ENCODE measurements at places on chromosomes 13 and 19.

DNA sequence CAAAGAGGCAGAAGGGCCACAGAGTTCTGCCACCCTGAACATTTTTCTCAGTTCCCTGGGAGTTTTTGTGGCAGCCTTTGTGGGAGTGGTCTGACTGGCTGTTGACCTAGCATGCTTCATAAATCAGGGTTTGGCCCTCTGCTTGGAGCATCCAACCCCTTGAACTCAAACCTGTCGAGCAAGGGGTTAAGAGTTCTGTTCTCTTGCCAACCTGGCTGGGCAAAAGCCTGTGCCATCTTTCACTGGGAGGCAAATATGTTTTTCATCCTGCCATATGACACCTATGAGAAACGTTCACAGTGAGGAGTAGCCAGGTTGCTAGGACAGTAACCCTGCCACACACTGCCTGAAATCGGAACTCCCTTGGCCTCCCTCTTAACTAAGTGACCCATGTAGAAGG, 7.7 kb upstream of the TEX26 start:
- DNase-seq = no peak

DNA sequence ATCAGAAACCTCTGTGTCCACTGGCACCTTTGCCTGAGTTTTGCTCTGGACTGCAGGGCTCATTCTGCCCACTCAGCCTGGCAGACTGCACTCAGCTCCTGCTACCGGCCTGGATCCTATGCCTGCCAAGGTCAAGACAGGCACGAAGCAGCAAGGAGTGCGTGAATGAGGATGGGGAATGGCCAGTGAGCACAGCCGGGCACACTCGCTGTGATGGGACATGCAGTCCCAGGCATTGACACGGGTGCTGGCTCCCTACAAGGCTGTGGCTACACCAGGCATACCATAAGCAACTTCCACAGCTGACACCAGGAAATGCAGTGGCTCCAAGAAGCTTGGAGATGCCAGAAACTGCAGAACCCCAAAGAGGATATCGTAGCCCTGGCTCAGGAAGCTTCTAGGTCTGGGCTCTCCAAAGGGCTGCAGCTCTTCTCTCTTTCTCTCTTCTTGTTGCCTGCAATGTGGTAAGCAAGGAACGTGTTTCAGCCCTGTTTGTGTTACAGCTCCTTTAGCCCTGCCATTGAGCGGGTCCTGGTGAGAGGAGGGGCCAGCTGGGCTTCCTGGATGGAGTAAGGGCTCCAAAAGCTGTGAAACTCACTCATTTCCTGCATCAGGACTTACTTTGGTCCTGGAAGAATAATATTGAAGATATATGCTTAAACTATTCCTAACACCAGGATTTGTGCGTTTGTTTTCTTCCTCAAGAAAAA, 832.6 kb upstream of the SLITRK5 start:
- no peak for DNase-seq

DNA sequence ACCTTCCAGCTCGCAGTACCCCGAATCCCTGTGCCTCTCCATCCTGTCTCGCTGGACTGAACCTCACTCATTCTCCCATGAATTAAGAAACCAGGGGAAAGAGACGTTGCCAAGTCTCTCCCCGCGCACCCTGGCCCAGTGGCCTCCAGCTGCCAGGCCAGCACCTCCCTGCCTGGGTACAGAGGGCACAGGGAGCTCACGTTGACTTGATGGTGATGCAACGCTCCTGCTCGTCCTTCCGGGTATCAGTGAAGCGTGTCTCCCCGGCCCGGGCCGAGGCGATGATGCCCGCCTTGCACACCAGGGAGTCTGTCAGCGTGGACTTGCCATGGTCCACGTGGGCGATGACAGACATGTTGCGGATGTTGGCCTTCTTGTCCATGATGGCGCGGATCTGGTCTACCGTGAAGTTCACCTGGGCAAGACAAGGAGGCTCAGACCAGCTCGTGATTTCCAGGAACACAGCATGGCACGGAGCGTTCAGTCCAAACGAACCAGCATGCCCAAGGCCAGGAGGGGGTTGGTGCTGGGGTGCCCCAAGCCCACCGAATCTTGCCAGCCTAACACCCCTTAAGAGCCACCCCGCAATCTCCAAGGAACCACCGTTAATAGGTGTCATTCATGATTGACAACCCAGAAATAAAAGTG, 1.2 kb downstream of the EEF2 start:
- no peak for DNase-seq

DNA sequence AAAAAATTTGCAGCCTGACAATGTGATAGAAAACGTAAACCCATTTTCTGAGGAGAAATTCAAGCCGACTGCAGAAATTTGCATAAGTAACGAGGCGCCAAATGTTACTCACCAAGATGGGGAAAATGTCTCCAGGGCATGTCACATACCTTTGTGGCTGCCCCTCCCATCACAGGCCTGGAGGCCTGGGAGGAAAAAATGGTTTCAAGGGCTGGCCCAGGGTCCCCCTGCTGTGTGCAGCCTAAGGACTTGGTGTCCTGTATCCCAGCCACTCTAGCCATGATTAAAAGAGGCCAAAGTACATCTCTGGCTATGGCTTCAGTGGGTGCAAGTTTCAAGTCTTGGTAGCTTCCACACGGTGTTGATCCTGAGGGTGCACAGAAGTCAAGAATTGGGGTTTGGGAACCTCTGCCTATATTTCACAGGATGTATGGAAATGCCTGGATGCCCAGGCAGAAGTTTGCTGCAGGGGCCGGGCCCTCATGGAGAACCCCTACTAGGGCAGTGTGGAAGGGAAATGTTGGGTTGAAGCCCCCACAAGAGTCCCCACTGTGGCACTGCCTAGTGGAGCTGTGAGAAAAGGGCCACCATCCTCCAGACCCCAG, 1842.3 kb downstream of the PCDH9 start:
- no peak for DNase-seq

GRCh38 chr19:5345895-5346386, 5.3 kb upstream of the PTPRS start:
- no peak for DNase-seq

- peak; percentile 77 for DNase-seq
These were observed at the start of gene KASH5 for GRCh38 chr19:49387936-49388372. KASH5 (plus strand) TSS chr19:49388249; CDS start chr19:49390884, 2,635 bp downstream.

DNA sequence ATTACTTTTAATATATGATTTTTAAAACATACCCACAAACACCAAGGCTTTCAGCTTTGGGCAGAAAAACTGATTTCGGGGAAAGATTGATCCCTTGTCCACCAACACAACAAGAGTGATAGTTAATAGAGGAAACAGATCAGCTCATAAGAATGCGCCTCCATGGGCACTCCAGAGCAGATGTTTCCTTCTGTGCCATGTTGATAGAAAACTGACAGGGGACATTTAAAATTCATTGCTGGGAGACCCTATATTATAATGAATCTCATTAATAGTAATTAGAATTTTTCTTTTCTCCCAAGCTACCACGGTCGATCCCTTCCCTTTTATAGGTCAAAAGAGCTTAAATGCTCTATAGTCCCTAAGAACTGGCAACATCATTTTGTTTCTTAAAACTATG, 431.2 kb downstream of the IRS2 start:
- no peak for DNase-seq

DNA sequence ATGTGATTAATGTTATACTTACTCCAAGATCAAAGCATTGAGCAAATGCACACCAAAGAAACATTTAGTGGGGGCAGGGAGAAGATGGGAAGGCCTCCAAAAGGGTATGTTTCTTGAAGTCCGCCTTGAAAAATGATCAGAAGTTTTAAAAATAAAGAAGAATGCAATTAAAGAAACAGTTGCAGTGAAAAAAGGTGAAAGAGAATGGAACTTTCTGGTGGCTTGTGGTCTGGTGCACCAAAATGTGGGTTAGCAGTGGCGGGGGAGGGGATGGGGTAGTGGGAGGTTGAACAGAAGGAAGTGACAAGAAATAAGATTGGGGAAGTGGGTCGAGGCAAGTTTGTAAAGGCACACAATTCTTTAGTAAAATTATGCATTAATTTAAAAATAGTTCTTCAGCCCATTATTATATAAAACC, 2.5 kb downstream of the LCP1 start:
- DNase-seq = peak; percentile 78

GRCh38 chr19:3664879-3665642, 35.2 kb downstream of the PIP5K1C start:
- no peak for DNase-seq

DNA sequence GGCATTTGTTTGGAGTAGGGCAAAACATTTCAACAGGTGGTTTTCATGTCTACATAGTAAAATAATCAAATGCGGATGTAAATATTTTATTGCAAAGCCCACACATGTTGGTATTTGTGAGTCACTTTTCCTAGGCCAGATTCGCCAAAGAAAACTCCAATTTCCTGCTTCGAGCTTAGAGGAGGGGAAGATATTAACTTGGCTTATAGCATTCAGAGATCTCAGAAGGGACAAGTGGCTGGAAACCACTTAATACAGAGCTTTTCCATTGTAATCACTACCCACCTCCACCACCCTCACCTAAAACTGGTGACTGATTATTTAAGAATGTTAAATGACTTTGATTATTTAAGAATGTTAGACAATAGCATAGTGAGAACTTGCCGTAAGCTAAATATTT, 530.6 kb upstream of the SPRY2 start:
- DNase-seq = no peak

DNA sequence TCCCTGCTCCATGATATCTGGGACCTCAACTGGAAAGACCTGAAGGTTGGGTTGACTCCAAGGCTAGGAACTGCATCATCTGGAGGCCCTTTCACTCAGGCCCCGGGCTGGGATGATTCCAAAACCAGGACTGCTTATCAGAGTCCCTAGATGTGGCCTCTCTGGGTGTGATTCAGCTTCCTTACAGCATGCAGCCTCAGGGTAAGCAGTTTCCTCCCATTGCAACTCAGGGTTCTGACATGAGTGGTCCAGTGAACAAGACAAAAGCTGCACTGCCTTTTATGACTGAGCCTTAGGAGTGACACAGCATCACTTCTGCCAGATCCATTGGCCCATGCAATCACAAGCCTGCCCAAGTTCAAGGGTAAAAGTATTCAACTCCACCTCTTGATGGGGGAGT, 502.8 kb downstream of the COG6 start:
- DNase-seq = no peak

Measured in activated CD4-positive, alpha-beta T cell treated with anti-CD3 and anti-CD28 coated beads, Interleukin-2, amount 50 U/mL, for 4 hours (primary cell).